Left ventricle myocardium superior (tissue), 1 donor: ENCODE measurements at places on chromosomes 16 and 17.

- DNase-seq: no peak
Measured at GRCh38 chr16:83586036-83586435, 221.7 kb upstream of the HSBP1 start.

DNA sequence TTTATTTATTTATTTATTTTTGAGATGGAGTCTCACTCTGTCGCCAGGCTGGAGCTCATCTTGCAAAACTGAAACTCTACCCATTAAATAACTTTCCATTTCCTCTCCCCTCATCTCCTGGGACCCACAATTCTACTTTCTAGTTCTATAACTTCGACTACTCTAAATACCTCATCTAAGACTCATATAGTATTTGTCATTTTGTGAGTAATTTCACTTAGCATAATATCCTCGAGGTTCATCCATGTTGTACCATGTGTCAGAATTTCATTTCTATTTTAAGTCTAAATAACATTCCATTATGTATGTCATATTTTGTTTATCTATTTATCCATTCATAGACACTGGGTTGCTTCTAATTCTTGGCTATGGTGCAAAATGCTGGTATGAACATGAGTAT, 5.1 kb upstream of the NT5M start:
- DNase-seq: no peak

DNA sequence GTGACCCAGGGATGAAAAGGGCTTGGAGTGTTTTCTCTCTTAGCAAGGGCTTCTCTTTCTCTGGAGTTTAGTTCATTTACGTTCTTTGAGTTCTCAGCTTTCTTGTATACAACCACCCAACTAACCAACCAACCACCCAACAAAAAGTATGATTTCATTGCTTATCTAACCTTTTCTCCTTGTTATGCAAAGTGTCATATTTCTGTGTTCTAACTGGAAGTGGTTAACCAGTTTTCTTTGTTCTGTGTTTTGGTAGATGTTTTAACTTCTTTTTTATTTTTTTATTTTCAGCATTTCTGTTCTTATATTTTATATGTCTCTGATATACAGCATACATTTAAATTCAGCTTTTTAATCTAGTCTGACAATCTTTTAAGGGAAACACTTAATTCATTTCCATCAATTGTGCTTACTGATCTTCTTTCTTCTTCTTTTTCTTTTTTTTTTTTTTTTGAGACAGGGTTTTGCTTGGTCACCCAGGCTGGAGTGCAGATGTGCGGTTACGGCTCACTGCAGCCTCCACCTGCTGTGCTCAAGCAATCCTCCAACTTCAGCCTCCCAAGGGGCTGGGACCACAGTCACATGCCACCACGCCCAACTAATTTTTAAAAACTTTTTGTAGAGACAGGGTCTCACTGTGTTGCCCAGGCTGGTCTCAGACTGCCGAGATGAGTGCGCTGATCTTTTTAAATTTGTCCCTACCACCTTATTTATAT, 29.6 kb downstream of the NLK start:
- no peak for DNase-seq

DNA sequence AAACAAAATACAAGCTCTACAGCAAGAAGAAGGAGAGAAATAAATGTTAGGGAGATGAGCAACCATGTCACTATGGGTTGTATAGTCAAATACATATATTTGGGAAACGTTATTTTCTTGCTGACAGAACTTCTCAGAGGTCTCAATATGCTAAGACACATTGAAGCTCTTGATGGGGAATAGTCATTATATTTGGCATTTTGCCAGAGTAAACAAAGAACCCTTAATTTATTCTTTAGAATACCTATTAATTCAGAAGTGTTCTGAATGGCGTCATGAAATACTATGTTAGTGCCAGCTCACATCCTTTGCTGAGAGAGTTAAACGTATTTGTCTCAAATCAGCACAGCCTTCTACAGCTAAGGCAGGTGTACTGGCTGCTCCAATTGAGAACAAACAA, 458.9 kb downstream of the CDH13 start:
- DNase-seq: no peak

- no peak for DNase-seq
Measured at GRCh38 chr17:17018021-17018441, 24.2 kb upstream of the MPRIP start.
